ENCODE measurements at places on chromosomes 1 and 21.

GRCh38 chr21:28818663-28819278, 173.9 kb downstream of the LTN1 start:
- DNase-seq: no peak

DNA sequence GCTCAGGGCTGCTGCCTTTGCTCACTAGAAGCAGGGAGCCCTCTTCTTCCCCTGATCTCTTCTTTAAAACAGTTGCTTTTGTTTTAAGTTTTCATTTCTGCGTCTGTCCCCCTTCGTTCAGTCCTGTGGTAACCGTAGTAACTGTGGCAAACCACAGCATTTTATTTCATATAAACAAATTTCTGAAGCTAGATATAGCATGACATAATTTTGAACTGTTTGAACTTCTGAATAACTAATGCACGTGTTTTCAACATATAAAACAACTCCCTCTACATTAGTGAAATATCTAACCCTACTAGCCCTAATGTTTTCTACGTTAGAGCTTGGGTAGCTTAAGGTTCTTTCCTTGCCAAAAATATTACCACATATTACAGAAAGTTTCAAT, 104.6 kb downstream of the DISP1 start:
- DNase-seq: no peak

- no peak for DNase-seq
These were observed 132.2 kb downstream of the SYT2 start for GRCh38 chr1:202578001-202578504.

DNA sequence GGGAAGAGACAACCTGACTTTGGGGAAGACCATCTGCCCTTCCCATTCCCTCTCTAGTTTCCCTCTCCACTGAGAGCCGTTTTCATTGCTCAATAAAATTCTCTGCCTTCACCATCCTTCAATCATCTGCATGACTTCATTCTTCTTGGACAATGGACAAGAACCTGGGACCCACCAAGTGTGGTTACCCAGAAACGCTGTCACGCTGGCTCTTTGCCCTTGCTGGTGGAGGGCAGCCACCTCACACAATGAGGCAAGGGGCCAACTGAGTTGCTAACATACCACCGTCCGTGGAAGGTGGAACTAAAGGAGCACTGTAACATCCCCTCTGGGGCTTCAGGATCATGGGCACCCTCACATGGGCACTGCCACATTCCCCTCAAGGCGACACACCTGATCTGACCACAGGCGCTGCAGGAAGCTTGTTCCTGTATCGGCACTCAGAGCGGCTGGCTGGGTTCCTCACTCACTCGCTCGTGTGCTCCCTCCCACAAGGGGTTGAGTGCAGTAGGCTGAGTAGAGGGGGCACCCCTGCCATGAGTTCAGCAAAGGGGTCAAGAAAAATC, 652.4 kb downstream of the PLPP3 start:
- no peak for DNase-seq

GRCh38 chr1:22184892-22185612, 42.2 kb upstream of the WNT4 start:
- DNase-seq: no peak

All from AML-193 (cell line).